ENCODE measurements at places on chromosomes 3 and 15.

DNA sequence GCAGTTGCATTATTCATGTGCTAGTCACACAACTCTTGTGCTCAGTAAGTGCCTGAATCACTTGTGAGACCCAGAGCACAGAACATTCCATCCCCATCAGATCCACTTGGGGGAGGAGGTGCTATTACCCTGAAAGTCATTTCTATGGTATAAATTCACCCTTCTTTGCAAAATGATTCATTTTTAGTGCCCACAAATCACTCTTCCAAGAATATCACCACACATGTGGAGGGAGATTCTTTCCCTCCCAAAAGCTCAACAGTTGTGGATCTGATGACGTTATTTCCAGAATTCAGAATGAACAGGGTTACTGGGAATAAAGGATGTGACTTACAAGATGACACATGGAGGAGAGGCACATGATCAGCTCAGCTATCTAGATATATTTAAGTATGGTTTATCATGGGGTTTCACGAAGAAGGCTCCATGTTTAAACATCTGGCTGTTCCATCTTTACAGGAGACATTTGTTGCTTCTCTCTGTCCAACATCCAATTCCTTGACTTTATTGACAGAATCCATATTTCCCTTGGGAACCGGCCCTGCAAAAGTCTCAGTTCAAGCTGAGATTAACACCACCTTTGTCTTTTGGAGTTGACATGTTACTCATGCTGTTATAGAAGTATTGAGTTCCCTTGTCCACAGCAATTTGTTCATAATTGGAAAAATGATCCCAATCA is 214.2 kb upstream of the PROK2 start:
- DNase-seq = no peak

- DNase-seq = no peak
Measured at GRCh38 chr3:59816312-59816711, 766.5 kb upstream of the CFAP20DC start.

DNA sequence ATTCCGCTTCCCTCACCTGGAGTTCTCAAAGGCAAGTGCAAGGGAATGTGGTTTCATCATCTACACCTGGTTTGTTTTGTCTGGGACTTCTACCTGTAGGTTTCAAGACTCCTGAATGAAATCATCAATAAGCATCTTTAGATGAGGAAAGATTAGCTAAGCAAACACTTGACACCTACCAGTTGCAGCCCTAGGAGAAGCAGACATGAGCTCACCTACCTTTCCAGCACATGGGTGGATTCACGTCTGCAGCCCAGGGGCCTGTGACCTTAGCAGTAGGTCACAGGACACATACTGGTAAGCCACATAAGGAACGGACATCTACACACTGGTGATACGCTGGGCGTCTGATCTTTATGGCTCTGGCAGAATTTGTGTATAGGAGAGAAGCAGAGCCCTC is 26.7 kb downstream of the SLCO2A1 start:
- no peak for DNase-seq

GRCh38 chr3:44125882-44126281 is 115.8 kb upstream of the TOPAZ1 start:
- DNase-seq = no peak

- no peak for DNase-seq
Measured at GRCh38 chr3:52469001-52469400, 13.6 kb downstream of the NISCH start.
